ENCODE measurements at places on chromosomes 12 and 14.

DNA sequence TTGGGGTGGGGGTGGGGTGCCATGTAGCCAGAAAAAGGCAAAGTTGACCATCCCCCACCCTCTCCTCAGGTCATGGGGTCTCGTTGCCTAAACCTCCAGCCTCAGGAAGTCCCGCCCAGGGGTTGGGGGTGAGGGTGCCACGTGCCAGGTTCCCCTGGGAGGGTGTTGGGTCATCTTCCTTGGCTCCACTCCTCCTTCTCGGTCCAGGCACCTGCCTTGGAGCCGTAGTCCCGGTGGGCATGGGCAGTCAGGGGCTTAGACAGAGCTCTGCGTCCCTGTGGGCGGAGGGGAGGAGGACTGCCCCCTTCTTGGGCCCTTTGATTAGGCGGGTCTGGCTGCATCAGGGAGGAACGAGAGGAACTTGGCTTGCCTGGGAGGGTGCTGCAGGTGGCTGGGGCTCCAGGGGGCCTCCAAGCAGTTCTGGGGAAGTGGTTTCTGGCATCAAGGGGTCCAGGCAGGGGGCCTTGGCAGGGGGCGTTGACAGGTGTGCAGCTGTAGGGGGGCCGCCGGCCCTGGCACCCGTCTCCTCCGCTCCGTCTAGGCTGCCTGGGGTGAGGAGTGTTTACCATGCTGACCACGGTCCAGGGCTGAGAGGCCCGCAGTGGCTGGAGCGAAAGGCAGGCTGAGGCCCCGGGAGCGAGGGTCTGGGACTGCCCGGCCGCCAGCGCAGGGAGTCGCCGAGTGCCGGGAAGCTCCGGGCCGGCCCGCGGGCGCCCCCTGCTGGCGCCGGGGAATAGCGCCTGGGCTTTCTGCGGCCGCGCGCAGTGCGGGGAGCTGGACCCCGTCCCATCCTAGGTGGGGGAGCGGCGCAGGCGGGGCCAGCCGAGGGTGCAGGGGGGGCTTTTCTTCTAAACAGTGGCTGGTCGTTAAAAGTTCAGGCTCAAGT is 7.9 kb downstream of the SETD1B start:
- DNase-seq = peak; percentile 29

- no peak for DNase-seq
These were observed 1065.0 kb downstream of the LRFN5 start for GRCh38 chr14:42671636-42672035.

DNA sequence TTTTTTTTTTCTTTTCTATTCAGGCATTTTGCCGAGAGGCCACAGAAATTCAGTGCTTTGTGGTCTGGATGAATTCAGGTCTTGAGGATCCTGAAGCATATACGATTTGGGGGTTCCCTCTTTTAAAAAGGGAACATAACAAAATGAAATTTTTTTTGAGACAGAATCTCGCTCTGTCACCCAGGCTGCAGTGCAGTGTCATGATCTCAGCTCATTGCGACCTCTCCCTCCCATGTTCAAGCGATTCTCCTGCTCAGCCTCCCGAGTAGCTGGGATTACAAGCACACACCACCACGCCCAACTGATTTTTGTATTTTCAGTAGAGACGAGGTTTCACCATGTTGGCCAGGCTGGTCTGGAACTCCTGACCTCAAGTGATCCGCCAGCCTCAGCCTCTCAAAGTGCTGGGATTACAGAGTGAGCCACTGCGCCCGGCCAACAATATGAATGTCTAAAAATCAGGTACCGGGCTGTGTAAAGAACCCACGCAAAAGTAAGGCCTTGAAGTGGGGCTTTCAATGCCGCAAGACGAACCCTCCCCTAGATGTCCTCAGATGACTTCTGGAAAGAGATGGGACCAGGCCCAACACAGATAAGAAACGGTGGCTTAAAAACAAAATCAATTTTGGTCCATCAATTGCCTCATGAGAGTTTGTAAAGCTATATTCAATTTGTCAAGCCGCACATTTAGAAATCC is 30.0 kb downstream of the TESC start:
- DNase-seq = no peak

- DNase-seq = no peak
These were observed 51.4 kb downstream of the GRIP1 start for GRCh38 chr12:66627270-66627987.

GRCh38 chr14:75714991-75715390 is 53.9 kb downstream of the TTLL5 start:
- no peak for DNase-seq
